Astrocyte (in vitro differentiated cells and primary cell): ENCODE measurements at places on chromosomes 7 and 10.

DNA sequence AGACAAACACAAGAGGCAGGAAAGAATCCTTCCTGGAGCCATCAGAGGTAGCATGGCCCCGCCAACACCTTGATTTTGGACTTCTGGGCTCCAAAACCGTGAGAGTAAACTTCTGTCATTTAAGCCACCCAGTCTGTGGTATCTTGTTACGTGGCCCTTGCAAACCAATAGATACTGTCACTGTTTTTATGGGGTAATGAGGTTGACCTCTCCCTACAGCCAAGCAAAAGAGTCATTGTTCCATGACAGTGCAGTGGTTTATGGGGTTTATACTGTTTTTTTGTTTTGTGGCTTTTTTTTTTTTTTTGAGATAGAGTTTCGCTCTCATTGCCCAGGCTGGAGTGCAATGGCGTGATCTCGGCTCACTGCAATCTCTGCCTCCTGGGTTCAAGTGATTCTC lies 32.8 kb downstream of the KIAA1549 start:
- DNase-seq = no peak

DNA sequence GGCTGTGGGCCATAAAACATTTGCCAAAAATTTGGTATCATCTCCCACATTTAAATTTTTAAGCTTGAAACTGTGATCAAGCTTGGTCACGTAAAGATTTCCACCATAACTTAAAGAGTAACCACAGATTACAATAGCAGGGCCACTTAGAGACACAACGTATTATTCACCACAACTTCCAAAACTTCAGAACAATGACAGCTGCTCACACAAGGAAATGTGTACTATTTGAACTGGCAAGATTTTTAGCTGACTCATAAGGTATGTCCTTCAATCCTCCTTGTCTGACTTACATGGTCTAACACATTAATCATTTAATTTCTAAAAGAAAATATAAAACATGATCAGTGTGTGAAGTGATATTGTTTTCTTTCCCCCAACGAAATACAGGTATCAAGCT lies 234.5 kb downstream of the PARD3 start:
- DNase-seq = peak; percentile 91

GRCh38 chr10:4195213-4195612 lies 410.2 kb upstream of the KLF6 start:
- DNase-seq = peak; percentile 49

DNA sequence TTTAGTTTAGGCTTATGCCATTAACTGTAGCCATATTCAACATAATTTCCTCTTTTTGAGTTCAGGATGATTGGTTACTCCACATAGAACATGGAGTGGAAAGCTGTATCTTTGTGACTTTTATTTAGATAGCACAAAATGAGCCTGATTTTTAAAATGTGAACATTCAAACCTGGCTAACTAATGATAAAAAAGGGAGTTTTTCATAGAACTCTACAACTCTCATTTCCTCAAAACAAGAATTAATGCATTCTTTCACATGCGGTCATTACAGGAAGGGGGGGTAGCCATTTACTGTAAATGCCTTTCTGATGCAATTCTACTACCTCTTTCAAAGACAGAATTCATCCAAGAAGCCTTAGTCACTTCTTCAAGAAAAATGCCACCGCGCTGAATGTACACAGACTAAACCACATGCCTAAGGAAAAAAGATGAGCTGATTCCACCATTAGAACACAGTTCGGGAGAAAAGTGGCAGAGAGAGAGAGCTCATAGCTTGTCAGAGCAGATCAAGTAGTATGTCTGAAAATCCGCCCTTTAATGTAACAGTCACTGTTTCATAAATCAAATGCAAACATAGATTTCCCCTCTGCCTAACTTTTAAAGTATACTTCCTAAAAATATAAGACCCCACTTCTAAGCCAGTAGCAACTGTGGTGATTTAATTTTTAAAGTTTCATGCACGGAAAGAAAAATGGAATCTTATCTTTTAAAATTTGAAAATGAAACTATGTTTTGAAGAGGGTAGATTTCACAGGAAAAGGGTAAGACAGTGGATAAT lies 226.4 kb upstream of the KLF14 start:
- DNase-seq = peak; percentile 99

- DNase-seq = no peak
These were observed 155.8 kb downstream of the WDR37 start for GRCh38 chr10:1211844-1212570.

DNA sequence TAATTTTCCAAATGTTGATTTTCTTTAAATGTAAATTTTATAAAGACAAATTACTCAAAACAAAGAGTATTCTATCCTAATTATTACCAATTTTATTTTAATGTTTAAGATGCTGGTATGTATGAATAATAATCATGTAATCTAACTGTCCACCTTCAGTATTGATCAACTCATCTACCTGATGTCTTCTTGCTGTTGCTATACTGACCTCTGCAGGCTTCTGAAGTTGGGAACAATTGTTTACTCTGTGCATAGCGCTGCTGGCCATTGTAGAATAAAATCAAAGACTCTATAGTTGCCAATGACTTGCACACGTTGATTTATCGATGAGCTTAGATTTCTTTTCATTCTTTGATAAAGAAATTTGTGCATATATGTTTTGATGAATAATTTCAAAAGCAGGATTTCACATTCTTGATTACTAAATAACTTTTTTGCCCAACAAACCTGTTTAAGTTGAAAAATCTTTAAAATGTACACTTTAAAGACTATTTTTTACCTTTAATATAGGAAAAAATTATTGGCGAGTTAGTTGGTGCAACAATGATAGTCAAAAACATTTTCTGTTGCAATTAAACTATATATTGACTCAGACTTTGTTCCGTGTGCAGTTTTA lies 282.3 kb downstream of the TFEC start:
- DNase-seq = no peak

- DNase-seq = no peak
These were observed 735.6 kb upstream of the MBL2 start for GRCh38 chr10:53508197-53508596.

DNA sequence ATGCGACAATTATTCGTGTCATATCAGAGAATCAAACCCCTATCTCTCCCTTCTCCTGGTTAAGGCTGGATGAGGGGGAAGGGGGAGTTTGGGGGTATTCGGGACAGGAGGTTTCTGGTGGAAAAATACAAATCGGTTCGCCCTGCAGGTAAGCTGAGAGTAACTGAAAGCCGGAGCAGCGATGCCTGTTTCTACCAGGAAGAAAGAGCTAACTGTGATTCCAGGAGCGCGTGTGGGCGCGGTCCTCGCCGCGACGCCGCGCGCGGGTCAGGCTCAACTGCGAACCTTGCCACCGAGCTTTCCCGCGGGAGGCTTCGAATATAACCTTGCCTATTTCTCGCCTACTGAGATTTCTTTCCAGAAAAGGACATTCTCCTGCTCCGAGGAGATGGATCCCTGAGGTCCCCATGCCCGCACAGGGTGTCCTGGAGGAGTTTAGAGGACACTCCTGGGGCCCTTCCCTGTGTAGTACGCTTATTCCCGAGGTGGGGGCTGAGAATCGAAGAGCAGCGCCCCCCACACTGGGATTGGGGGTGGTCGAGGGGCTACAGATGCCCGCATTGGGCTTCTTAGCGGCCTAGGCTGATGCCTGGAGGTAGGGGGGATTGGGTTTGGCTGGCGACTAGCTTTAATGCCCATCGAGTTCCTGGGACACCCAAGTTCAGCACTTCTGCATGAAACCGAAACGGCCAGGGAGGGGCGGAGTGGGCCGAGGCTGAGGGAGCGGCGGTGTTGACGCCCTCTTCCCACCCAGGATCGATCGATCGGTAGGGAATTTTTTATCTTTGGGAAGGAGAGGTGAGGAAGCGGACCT lies 13.0 kb upstream of the DLX6 start:
- DNase-seq = no peak

DNA sequence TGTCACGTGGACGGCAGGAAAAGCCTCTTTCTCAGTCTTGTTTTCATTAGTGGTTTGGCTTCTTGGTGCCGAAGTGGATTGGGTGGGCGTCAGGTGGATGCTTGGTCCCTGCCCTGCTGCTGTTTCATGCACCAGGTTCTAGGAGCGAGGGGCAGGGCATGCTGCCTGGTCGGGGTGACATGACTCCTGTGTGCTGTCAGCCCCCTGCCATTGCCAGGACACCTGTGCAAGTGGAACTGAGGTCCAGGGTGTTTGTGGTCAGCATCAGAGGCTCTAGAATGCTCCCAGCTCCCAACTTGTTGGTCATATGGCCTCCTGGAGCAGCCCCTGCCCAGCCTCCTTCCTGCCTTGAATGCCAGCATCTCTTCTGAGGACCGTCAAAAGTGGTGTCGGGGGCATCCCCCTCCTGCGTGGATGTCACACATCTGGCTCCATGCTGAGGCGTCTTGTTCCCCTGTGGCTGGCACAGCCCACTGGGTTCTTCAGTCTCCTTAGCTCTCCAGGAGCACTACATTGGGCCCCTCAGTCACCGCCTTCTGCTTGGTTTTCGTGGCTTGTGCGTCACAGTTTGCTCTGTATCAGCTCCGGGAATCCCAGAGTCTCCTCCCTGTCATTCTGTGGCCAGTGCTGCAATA lies 24.8 kb downstream of the ADCY1 start:
- DNase-seq = no peak

GRCh38 chr7:50793120-50793946 lies 10.6 kb upstream of the GRB10 start:
- DNase-seq = no peak

- no peak for DNase-seq
These were observed 127.3 kb downstream of the ARHGAP21 start for GRCh38 chr10:24596217-24596930.

GRCh38 chr10:111323389-111323966 lies 246.6 kb downstream of the ADRA2A start:
- no peak for DNase-seq

DNA sequence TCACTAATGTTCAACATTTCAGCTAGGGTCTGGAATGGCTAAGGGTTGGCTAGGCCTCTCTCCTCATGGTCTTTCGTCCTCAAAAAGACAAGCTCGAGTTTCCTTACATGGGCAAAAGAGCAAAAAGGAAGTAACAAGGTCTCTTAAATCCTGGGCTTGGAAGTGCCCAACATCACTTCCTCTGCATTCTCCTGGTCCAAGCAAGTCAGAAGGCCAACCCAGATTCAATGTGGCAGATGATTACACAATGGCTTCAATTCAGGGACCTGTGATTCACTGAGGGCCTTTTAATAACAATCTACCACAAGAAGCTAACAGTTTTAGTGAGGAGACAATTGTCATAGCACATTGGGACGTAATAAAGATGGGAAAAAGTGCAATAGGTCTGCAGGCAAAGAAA lies 4.4 kb upstream of the NUP205 start:
- no peak for DNase-seq

DNA sequence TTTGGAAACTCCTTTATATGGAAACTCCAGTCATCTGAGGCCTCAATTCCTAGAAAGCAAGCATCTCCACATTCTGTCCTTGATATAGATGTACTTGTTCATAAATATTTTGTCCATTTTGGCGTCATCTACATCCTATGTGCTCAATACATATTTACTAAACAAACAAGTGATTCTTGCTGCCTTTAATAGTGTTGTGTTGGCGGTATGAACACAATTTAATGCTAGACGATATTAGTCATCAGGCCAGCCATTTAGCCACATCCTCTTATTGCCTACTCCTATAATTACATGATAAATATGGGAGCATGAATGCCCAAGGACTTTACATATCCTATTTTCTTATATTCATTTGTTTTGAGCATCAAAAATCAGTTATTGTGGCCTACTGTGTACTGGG lies 18.5 kb upstream of the IFRD1 start:
- no peak for DNase-seq

DNA sequence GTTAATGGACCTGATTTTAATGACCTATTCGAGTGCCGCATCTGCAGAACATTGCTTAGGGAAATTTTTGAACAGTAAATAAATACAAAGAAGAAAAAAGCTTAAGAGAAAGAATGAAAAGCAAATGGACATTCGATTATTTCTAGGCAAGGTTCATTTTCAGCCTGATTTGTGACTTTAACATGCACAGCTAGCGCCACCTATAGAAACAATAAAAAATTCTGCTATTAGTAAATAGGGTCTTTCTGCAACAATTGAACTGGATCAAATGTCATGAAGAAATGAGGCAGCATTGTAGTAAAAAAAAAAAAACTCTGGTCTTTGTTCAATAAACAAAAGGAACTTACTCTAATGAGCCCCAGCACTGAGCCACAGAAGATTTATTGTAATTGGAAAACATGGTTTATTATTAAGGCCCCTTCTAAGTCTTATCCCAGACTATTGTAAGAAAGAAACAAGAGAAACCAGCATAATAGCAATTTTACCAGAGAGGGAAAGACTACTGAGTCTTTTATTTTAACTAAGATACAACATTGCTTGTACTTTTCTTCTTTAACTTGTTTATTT lies 41.4 kb upstream of the GHITM start:
- no peak for DNase-seq

DNA sequence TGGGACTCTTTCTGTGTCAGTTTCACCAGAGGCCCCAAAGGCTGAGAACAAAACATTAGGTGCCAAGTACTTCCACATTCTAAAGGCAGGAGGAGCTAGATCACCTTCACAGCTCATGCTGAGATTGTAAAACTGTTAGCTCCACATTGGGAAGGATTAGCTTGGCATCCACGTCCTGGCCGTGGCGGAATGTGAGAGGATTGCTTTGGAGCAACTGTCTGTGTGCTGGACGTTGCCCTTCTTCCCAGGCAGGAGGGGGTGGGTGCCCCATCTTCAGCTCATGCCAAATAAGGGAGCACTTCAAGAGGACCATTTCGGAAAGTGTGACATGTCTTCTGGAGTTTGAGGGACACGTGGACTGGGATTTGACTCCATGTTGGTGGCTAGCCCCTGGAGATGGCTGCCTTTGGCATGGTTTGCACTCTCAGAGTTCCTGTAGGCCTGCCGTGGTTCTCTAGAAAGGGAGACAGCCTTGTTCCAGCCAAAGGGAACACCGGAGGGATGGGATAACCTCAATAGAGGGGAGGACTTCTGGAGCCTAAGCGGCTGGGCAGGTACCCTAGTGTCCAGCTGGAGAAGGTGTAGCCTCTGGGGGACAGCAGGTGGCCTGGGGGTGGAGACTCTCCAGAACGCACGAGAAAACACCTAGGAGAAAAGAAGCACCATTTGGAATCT lies 19.9 kb upstream of the FMC1 start:
- no peak for DNase-seq

DNA sequence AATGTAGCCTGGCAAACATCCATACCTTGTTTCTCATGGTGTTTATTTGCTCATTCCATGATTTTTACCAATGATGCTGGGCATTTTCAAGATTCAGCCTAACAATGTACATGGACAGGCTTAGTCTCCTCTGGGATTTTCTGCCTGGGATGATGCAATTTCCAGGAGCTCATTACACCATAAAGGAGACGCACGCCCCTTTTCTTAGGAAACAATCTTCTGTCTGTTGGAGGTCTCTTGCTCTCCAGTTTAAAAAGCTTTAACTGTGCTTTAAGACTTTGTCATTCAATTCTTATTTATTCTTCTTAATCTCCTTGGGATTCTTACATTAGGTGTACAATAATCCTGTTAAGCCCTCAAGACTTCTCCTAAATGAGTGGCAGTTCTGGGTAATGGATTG lies 150.3 kb upstream of the NRP1 start:
- no peak for DNase-seq
